ENCODE measurements at places on chromosomes 16 and 17.

DNA sequence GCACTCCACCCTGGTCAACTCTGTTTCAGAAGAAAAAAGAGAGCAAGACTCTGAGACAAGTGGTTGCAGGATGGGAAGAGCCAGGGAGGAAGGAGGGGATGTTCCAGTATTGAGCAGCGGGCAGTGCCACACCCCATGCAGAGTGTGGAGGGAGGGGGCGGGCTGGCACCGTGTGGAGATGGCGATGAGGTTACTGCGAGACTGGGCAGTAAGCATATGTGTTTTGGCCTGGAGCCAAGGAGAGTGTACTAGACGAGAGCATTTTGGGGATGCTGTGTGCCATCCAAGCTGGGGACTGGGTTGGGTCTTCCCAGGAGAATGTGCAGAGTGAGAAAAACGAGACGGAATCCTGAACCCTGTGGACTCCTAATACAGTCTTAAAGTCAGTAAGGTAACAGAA is 3.4 kb downstream of the TBC1D24 start:
- DNase-seq: no peak

DNA sequence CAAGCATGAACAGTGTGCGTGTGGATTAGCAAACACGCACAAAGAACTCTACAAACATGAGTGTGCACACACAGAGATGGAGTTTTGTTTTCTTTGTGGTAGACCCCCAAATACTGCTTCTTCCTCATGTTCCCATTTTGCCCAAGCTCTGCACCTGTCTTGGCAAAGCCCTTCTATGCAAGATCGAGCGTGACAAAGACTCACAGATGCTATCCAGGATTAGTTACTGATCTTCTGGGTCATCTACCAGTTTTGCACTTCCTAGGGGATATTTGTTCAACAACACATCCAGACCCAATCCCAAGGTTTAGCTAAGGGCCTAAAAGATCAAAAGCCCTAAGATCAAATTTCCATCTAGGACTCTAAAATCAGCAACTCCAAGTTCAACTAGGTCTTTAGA is 16.0 kb downstream of the LRRC36 start:
- DNase-seq: no peak

DNA sequence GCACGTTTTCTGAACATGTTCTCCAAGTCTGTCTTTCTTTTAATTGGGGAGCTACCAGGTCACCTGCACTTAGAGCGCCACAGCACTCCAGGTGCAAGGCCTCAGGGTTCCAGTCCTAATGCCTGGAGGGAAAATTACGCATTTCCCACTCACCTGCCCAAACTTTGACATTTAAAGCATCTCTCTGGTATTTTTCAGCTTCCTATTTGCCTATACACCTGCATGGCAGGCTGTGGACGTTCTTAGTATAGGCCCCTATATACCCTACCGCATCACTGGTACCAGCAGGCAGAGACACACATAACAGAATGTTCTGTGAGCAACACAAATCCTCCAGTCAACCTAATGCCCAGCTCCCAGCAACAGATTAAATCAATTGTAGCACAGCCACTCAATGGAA is 213.3 kb downstream of the MRTFB start:
- no peak for DNase-seq

GRCh38 chr17:43444223-43445008 is 39.4 kb upstream of the DHX8 start:
- no peak for DNase-seq

GRCh38 chr17:72657467-72658317 is 434.8 kb downstream of the SLC39A11 start:
- no peak for DNase-seq

- DNase-seq: no peak
Measured at GRCh38 chr17:44916781-44917241, 1.5 kb upstream of the GFAP start.

GRCh38 chr17:2395258-2396181 is 5.3 kb downstream of the MNT start:
- no peak for DNase-seq

- DNase-seq: peak; percentile 4
Measured at GRCh38 chr16:15509593-15510535, 75.5 kb downstream of the BMERB1 start.

- no peak for DNase-seq
Measured at GRCh38 chr17:68927516-68927915, 27.7 kb downstream of the ABCA8 start.

DNA sequence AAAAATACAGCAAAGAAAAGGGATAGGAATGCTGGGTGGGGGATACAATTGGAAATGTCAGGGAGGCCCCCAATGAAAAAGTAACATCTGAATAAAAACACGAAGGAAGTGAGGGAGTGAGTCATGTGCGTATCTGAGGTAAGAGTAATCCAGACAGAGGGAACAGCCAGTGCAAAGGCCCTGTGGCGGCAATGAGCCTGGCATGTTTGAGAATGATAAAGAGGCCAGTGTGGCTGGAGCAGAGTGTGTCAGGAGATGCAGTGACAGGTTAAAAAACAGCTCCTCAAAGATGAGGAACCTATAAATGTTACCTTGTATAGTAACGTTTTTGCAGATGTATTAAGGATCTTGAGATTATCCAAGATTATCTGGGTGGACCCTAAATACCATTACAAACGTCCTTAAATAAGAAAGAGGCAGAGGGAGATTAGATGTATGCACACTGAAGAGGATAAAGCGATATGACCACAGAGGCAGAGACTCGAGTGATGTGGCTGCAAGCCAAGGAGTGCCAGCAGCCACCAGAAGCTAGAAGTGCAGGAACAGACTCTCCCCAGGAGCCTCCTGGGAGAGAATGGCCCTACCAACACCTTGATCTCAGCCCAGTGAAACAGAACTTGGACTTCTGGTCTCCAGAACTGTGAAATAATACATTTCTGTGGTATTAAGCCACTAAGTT is 17.8 kb upstream of the SLC35B1 start:
- no peak for DNase-seq

- no peak for DNase-seq
Measured at GRCh38 chr16:70779361-70779760, 21.6 kb downstream of the VAC14 start.

- no peak for DNase-seq
Measured at GRCh38 chr16:85136702-85137322, 24.5 kb upstream of the CIBAR2 start.

- no peak for DNase-seq
Measured at GRCh38 chr17:78524870-78525510, 52.2 kb downstream of the DNAH17 start.

DNA sequence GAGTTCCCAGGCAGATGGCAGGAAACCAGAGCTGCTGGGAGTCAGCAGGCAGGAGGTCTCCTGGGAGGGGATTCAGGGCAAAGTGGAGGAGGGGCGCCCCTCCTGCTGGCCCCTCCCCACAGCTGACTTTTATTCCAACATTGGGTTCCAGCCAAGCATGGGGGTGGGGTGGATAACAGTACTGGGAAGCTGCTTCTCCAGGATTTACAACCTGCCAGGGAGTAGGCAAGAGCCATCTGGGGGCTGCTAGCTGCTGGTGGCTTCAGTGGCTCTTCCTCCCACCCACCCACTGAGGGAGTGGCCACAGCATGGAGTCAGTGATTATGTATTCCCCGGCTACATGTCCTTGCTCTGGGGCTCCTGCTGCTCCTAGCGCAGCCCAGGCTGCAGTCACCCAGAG is 36.8 kb downstream of the TMEM132E start:
- DNase-seq: no peak

DNA sequence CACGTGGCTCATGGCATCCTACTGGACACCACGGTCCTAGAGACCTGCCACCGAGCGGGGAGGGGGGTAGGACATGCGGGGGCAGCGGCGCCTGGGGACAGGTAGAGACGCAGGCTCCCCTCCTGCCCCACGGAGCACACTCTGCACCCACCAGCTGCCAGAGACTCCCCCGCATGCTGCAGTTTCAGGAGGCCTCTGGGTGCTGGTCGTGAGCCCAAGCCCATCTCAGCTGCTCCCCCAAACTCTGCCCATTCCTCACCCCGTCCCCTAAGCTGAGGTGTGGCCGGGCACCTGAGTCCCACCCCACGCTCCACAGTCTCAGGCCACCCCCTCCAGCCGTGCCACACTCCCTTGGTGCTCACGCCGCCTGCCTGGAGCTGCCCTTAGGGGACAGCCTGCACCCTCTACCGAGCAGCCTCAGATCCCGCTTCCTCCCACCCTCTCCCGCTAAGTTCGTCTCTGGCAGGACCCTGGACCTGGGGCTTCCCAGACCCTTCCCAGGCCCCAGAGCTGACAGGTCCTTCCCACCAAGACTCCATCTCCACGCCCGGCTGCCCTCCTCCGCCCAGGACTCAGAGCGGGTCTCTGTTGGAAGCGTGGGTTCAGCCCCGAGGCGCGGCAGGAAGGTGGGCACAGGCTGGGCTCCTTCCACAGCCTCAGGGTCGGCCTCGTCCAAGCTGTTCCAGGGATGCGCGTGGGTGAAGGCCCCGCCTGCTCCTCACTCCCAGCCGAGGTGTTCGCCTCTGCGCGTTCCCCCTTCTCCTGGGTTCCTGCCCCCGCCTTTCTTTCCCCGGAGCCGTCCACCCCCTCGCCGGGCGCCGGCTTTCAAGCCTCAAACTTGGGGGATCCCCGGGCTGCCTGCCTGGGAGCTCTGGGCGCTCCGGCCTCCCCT is 1.3 kb downstream of the RAB40B start:
- no peak for DNase-seq

DNA sequence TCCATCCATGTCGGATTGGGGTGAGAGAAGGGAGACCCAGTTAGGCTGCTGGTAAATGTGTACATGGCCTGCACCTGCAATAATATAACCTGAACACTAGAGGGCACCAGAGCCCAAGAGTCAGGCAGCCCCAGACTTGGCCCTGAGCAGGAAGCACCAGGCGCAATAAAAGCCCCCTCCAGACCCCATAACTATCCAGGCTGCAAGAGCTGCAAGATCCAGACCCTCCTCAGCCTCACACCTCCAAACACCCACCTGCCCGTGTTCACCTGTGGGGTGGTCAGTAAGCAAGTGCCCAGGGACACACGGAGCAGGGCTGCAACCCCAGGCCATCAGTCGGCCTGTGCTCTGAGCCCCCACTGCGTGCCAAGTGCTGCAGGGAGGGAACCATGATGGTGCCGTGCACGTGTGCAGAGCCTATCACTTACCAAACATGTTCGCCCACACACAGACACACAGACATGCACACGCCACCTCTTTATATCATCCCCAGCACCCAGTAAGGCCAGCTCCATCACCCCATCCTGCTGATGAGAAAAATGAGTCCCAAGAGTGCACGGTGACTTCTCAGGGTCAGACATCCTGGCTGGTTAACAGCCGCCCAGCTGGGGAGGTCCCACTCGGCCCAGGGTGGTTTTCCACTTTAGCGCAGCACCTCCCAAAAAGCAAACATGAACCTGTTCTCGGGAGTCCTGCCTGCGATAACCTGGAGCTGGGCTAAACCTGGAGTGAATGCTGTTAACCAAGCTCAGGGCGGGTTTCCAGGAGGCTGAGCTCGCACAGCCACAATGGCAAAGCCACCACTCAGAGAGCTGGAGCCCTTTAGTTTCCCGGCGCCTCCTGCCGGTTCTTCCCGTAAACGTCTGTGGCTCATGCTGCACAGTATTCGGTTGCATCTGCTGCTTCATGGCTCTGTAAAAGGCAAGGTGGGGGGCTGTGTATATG is 439.8 kb downstream of the SOX9 start:
- DNase-seq: peak; percentile 62

DNA sequence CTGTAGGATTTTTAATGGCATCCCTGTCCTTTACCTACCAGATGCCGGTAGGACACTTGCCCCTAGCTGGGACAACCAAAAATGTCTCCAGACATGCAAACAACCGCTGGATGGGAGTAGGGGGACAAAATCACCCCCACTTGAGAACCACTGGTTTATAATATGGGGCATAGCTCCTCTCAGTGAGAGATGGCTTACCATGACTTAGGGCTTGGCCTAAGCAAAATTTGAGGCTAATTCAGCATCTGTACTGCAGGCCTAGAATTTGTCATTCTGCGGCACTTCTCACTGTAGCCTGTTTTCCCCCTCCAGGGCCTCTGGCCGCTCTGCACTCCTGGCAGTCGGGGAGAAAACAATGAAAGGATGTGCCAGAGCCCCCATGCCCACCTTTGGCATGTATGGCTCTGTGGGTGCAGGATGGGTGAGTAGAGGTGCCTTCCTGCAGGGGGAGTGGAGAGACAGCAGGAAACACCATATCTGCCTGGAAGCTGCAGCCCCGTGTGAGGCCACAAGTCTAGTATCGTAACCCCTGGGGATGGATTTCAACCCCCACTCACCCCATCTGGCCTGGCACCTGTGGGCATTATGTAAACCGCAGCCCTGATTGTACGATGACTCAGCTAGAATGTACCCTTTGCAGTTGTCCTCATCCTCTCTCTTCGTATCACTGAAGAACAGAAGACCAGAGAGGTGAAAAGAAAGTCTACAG is 268.1 kb downstream of the SOX9 start:
- no peak for DNase-seq

DNA sequence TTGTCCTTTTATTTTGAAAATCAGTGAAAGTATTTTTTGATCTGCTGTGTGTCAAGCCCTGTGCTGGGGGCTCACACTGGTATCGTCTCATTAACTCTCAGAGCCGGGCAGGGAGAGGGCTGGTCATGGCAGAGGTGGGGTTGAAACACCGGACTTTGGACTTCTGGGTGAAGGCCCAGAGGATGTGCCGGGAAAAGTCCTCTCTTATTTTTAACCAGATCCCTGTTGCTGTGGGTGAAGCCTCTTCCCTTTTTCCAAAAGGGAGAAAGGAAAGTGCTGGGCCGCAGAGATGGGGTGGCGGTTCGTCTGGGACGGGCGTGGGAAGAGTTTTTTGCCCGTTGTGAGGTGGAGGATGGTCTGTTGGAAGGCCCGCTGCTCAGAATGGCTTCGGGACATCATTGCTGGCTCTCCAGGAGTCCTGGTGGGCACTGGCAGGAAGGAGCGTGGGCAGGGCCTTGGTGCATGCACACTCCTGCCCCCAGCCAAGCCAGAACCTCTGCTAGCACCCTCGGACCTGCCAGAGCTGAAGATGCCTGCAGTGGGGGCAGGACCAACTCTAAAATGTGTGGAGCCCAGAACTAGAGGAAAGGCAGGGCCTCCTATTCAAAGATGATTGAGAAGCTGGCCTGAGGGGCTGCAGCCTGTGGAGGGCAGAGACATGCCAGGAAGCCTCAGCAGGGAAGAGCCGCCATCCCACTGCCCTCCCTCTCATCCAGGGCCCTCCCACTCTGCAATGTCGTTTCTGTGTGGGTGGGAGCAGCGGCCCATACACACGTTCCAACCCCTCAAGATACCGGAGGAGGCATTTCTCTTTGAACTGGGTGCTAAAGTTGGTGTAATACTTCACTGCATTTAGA is 213.2 kb downstream of the CCDC182 start:
- no peak for DNase-seq

DNA sequence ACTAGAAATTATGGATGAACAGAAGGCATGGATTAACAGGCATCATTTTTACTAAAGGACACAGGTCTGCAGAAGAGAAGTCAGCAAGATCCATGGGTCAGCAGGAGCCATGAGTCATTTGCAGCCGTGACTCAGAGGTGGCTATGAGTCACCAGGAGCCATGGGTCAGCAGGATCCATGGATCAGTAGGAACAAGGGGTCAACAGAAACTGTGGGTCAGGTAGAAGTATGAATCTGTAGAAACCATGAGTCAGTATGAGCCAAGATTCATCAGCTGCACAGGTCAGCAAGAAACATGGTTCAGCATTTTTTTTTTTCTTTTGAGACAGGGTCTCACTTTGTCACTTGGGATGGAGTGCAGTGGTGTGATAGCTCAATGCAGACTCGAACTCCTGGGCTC is 58.2 kb upstream of the HS3ST4 start:
- no peak for DNase-seq

- DNase-seq: no peak
Measured at GRCh38 chr16:59899940-59900339, 1165.8 kb upstream of the GOT2 start.
